ENCODE measurements at places on chromosomes 11 and 22. TPM values are rescaled to one million over a fixed set of nuclear protein-coding genes. Genes with fewer than 3 reads are reported as not detected.

Gene RAB38
- polyA plus RNA-seq = not detected

Gene FGF3
- not detected for polyA plus RNA-seq

Gene RBM4B
- polyA plus RNA-seq = 16.2 TPM

Gene OR52A1
- not detected for polyA plus RNA-seq

Gene GLB1L2
- polyA plus RNA-seq = 4.9 TPM

Gene CPT1A
- 2.9 TPM for polyA plus RNA-seq

Gene KCNE3
- not detected for polyA plus RNA-seq

Gene UVRAG
- polyA plus RNA-seq = 17.8 TPM

Gene TSKU
- polyA plus RNA-seq = not detected

Gene CEP126
- polyA plus RNA-seq = 71.5 TPM

Gene CSF2RB
- not detected for polyA plus RNA-seq

Gene MPZL3
- polyA plus RNA-seq = 5.1 TPM

Gene SHISA8
- polyA plus RNA-seq = not detected

Gene USP2
- 11.7 TPM for polyA plus RNA-seq

Gene TRIM51
- not detected for polyA plus RNA-seq

Gene DRD4
- polyA plus RNA-seq = not detected

Gene TECTA
- 1.2 TPM for polyA plus RNA-seq

Gene CAT
- 10.2 TPM for polyA plus RNA-seq

Gene GRAMD1B
- 20.7 TPM for polyA plus RNA-seq

Gene CYP2D6
- polyA plus RNA-seq = 1.8 TPM

Gene SCGB1C1
- polyA plus RNA-seq = not detected

Gene NXPE1
- not detected for polyA plus RNA-seq

Gene ART1
- not detected for polyA plus RNA-seq

Gene SYT7
- 18.3 TPM for polyA plus RNA-seq

Gene GSTT2B
- 5.1 TPM for polyA plus RNA-seq

Gene ST14
- polyA plus RNA-seq = not detected

Gene NPAS4
- not detected for polyA plus RNA-seq

Gene OR52N4
- not detected for polyA plus RNA-seq

Gene MRGPRD
- not detected for polyA plus RNA-seq

Gene KLHDC7B
- polyA plus RNA-seq = 0.08 TPM

Gene CDHR5
- polyA plus RNA-seq = not detected

Gene PVALB
- polyA plus RNA-seq = 21,664 TPM

Gene TMPRSS5
- polyA plus RNA-seq = 2.2 TPM

Gene ME3
- polyA plus RNA-seq = 41.7 TPM

Gene FADS3
- polyA plus RNA-seq = not detected

Gene OR52E8
- polyA plus RNA-seq = not detected

Gene SLC6A5
- 0.60 TPM for polyA plus RNA-seq

Gene SCN4B
- polyA plus RNA-seq = 5.4 TPM

Gene C22orf42
- polyA plus RNA-seq = not detected

Gene MS4A18
- polyA plus RNA-seq = not detected

Gene TRPC6
- polyA plus RNA-seq = not detected

Gene MMP10
- polyA plus RNA-seq = not detected

Gene OTOG
- polyA plus RNA-seq = not detected

Gene RNASEH2C
- polyA plus RNA-seq = 6.6 TPM

Gene MDK
- 27.1 TPM for polyA plus RNA-seq

Gene OR8D4
- polyA plus RNA-seq = not detected

Gene KIAA0930
- polyA plus RNA-seq = 3.0 TPM

Gene GGTLC3
- not detected for polyA plus RNA-seq

Gene CBLIF
- not detected for polyA plus RNA-seq

Gene CREB3L1
- not detected for polyA plus RNA-seq

Gene SORL1
- polyA plus RNA-seq = 310 TPM

Gene SCO2
- not detected for polyA plus RNA-seq

Data from Purkinje cell (primary cell).